Stimulated activated CD8-positive, alpha-beta memory T cell treated with anti-CD3 and anti-CD28 coated beads, Interleukin-12 subunit alpha, Interleukin-12 subunit beta, amount 100 ng/mL, for 4 hours (primary cell): ENCODE measurements at places on chromosomes 6 and 20.
A peak's percentile ranks its signal among the peaks of the same experiment; 100 is the strongest.

- DNase-seq, result peak; percentile 78
These were observed at the start of gene ANKRD6 for GRCh38 chr6:89432875-89433251. Gene ANKRD6 (plus strand): TSS chr6:89433152. CDS start chr6:89566977, 133,825 bp downstream.

DNA sequence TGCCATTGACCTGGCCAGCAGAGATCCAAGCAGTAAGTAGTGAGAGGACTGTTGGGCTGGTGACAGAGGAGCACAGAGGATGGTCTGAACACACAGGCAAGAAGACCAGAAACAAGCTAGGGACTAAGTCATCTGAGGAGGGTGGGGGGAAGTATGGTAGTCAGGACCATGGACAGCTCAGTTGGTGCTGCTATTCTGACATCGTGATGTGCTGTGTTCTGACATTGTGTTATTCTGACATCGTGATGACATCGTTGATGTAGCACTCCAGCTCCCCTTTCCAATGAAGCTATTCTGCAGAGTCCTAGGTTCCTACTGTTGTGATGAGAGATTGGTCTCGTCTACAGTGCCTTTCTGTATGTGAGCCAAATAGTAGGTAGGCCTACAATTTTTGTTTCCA is 28.7 kb downstream of the CFAP206 start:
- no peak for DNase-seq

- no peak for DNase-seq
These were observed 111.8 kb upstream of the CENPW start for GRCh38 chr6:126227833-126228702.

DNA sequence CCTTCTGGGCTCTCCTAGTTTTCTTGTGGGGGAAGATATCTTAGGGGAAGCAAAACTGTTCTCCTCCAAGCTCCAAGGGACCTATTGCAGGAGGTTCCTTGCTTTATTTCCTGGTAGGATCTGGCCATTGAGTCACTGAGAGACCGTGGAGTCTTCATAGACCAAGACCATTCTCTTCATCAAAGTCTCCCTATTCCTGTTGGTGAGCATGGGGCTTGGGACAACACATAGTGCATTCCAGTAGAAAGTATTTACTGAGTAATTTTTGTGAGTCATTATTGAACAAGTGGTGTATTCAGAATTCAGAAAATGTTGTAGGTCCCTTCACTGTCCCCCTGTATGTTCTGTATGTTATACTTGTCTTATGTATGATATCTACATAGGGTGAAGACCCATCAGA is 133.6 kb downstream of the CDH26 start:
- DNase-seq, result no peak

GRCh38 chr6:75926293-75927168 is 145.9 kb downstream of the IMPG1 start:
- no peak for DNase-seq

DNA sequence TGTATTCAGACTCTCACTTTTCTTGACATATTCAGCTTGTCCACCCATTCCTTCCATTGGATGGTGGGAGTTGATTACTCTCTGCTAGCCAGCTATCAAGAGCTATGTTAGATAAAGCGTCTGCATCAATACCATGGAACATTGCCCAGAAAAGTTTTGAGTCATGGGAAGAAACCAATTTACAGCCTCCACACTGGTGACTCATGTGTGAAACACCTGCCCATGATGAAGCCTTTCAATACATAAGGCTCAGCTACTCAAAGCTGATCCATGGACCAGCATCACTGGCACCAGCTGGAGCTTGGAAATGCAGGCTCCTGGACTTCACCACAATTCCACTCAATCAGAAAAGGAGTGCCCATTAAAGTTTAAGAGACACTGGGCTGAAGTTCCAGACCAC is 16.1 kb downstream of the PLA2G7 start:
- no peak for DNase-seq

GRCh38 chr6:111559188-111560097 is 46.2 kb downstream of the TRAF3IP2 start:
- no peak for DNase-seq

GRCh38 chr6:127538750-127539264 is 19.7 kb upstream of the MTCL3 start:
- DNase-seq, result no peak

DNA sequence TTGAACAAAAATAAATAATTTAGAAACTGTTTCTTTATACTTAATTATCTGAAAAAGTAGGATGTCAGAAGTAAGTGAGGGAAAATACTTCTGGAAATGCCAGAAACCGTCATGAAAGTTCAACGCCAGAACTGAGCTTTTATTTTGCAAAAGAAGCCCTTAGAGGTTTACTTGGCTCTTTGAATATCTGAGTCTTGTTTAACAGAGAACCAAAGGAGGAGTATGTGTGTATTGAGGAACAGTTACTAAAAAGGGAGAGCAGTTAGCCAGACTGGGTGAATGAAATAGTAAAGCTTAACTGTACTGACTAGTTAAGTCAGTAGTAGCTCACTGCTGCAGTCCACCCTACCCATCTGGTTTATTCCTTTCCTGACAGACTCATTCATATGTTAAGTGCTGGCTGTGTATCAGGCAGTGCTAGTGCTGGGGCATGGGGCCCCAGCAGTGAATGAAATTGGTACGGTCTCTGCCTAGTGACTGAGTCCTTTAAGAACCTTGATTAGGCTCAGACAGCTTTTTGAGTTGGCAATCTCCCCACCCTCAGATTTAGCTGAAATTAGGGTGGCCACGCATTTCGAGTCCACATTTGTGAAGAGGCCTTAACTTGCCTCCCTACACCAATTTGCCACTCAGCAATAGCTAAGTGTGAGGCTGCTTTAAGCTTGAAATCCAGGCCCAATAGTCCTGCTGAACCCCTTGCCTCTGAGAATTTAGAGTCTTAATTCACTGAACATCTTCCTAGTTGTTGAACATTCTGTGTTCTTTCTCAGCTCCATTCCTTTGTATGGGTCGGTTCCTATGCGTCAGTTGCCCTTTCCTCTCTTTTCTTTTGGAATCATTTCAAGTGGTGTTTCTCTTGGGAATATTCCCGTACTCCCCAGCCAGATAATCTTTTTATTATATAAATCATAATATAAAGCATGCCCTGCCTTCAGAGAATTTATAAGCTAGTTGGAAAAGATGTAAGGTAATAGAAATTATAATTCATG is 20.2 kb downstream of the MAP3K4 start:
- no peak for DNase-seq

DNA sequence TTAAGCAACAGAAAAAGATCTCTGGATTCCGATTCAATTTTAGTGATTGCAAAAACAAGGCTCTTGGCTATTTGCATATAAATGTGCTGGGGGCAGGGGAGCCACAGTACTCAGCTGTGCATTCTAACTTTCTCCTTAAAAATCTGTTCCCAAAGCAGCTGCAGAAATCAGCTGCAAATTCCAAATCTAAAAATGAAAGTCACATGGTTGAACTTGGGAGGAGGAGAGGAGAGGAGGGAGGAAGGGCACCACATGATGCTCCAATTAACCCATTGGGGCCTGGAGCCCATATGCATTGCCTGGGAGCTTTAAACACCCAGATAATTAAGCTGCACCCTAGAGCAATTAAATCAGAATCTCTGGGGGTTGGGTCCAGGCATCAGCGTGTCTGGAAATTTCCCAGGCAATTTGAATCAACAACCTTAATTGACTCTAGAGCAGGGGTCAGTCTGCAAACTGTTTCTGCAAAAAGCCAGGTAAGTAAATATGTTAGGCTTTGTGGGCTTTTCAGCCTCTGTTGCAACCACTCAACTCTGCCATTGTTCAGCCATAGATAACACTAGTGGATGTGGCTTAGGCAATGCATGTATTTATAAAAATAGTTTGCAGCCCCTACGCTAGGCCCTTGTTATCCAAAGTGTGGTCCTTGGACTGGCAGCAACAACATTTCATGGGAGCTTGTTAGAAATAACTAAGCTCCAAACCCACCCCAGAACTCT is 508.1 kb downstream of the KIF16B start:
- no peak for DNase-seq

DNA sequence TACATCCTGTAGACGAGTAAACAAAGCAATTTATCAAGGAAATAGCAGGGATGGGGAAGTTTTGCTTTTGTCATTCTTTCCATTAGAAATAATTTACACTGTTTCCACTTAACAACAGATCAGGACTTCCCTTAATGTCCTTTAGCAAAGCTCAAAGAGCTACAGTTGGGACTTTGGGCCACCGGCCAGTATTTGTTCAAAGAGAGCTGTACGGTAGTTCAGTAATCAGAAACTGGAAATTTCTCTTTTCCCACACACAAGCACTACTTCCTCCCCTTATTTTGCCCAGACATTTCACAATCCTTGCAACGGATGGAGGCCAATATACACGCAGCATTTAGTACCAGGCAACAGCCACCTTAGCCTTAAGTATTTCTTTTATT is 12.1 kb upstream of the HINT3 start:
- DNase-seq, result no peak

DNA sequence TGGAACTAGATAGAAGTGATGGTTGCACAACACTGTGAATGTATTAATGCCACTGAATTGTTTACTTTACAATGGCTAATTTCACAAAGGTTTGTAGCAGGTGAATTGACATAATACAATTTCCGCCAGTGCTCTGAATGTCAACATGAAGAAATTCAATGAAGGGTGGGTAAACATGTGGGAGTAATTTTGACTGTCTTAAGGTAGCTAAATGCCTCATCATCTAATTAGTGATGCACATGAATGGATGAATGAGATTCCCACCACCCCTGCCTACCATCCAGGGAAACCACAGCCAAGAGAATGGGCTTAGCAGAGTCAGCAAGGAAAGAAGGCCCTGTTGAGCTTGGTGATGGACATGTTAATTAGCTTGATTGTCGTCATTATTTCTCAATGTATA is 275.3 kb downstream of the ALDH8A1 start:
- DNase-seq, result no peak

- DNase-seq, result no peak
These were observed 1.5 kb upstream of the ARID1B start for GRCh38 chr6:156775717-156776116.

DNA sequence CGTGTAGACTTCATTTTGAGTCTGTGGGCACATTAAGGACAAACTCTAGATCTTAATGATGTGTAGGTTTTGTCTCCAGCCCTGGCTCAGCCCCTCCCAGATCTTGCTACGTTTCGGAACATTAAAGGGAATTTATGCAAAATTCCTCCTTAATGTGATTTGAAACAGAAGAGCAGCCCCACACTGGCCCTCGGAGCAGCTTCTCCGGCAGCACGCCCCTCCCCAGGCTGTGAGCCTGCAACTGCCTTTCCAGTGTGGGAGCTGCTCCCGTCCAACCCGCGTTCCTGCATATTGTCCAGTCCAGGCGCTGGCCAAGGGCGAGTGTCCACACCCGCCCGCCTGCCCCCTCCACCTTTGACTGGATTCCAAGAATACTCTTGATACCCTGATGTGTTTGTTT is 257.2 kb downstream of the TAF4 start:
- DNase-seq, result no peak

DNA sequence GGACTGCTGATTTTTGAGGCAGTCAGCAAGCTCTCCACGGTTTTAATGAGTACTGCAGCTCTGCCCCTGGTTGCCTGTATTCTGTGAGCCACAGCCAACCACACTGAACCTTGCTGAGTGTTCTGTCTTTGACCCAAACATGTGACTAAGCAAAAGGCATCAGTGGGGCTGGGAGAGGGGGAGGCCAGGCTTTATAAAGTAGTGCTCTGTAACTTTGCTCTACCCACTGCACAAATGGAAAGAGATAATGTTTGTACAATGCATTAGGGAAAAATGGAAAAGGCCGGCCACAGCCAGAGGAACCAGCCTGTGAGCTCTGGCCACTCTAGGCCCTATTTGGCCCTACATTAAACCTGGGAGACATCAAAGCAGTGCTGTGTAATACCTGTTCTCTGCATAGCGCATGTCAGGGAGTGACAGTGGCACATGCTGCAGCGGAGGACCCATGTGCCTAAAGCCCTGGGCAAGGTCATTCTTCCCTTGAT is 22.0 kb downstream of the KLHL31 start:
- DNase-seq, result no peak

DNA sequence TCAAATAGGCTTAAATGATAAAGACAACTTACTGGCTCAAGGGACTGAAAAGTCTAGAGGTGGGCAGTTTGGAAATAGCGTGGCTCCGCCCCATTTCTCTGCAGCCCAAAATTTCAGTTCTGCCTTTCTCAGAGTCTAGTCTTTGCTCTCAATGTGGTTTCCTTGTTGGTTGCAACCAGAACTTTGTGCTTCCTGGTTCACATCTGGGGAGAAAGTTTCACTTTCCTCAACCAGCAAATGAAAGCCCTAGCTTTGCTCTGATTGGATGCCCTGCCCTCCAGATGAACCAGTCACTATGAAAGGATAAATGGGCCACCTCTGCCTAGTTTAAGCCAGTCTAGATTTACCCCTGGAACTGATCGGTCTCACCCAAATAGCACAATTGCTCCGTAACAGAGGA is 14.9 kb downstream of the SYCP2L start:
- no peak for DNase-seq

GRCh38 chr20:4235512-4236043 is 220.2 kb upstream of the RNF24 start:
- no peak for DNase-seq

DNA sequence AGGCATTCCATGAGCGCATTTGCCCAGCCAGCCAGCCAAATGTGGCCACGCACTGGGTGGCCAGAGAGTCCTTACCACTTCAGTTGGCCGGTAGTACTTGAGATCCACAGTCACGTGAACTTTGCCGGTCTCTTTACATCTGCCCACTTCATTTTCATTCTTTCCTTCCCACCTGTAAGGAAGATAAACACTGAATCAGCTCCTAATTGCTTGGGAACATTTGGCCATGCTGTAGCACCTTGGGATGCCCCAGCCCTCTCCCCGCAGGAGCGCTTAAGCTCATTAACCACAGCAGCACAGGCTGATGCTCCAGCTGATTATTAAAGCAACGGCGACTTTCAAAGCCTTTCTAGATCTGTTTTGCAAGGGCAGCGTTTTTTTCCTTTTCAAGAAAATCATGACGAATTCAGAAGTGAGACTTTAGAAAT is 116.6 kb downstream of the FOXC1 start:
- DNase-seq, result no peak

DNA sequence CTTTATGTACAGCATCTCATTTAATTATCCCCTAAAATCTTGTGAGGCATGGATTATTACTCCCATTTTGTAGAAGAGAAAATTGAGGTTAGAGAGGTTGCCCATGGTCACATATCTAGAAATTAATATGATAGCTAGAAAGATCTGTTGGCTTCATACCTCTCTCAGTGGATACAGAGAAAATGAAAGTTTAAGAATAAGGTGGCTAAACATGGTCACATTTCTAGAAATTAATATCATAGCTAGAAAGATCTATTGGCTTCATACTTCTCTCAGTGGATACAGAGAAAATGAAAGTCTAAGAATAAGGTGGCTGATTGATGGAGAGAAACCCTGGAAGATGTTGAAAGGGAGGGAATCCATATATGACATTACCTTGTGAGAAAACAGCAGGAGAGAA is 260.7 kb upstream of the MAN1A1 start:
- no peak for DNase-seq

DNA sequence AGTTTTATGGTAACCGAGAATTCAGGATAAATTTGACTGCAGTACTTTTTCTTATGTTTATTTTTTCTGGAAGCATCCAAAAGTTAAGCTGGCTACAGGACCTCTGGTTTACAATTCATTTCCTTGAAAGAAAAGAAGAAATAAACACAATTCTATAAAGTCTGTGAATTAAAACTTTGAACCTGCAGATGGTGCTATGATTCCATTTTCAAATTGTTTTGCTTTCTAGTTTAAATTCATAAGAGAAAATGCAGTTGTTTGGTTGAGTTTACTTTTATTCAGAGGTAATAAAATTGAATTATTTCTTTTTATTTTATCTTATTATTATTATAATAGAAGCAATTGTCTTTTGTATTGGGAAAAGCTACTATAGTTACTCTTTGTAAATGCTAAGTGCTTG is 1.8 kb upstream of the VIP start:
- DNase-seq, result no peak

- no peak for DNase-seq
These were observed 390.4 kb downstream of the HTR1B start for GRCh38 chr6:77072694-77073409.
